Esophagus muscularis mucosa (tissue), 4 donors: ENCODE measurements at places on chromosomes 2 and 18.

GRCh38 chr2:160205505-160205904 is 5.4 kb upstream of the ITGB6 start:
- DNase-seq, result no peak

GRCh38 chr2:38876407-38876806 is 631 bp downstream of the MORN2 start:
- no peak for DNase-seq

DNA sequence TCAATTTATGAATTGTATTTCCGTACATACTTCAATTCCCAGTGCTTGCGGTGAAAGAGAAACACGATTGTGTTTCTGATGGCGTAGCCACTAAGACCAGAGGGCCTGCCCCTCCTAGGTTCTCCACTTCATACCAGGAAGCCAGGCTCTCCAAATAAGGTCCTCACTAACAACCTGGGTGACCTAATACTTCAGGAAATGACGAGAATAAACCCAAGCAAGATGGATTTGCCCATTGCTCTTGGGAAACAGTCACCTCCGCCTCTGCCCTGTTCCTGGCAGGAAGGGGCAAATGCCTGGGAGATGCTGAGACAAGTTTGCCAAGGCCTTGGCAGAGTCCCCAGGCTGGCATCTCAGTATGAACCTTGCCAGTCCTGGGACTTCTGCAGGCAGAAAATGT is 41.8 kb downstream of the TTC32 start:
- no peak for DNase-seq

DNA sequence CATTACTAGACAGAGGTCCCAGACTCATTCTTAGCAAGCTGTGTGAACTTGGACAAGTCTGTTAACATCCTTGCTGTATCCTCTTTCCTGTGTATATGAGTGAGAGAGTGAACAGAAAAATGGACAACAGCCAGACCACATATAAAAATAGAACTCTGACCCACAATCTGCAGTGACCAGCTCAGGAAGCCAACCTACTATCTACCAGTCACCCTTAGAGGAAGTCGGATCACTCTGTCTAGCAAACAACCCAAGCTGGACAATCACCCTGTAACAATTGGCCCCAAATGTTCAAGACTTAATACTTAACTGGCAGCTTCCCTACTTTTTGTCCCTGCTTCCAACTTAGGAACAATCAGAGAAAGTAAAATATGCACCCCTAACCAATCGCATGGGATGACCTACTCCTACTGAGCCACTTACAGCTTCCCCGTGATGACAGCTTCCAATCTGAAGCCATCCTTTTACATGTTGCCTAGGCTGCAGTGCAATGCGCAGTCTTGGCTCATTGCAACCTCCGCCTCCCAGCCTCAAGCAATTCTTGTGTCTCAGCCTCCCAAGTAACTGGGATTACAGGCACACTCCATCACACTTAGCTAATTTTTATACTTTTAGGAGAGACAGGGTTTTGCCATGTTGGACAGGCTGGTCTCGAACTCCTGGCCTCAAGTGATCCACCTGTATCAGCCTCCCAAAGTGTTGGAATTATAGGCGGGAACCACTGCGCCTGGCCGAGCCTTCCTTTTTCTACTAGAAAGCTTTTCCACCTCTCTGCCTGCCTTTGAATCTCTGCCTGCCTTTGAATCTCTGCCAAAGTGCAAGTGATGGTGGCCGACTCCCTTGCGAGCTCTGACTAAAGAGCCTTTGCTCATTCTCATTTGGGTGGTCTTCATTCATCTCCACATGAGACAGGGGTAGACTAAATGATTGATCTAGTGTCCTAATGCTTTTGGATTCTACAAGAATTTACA is 158.3 kb upstream of the NDUFV2 start:
- no peak for DNase-seq

DNA sequence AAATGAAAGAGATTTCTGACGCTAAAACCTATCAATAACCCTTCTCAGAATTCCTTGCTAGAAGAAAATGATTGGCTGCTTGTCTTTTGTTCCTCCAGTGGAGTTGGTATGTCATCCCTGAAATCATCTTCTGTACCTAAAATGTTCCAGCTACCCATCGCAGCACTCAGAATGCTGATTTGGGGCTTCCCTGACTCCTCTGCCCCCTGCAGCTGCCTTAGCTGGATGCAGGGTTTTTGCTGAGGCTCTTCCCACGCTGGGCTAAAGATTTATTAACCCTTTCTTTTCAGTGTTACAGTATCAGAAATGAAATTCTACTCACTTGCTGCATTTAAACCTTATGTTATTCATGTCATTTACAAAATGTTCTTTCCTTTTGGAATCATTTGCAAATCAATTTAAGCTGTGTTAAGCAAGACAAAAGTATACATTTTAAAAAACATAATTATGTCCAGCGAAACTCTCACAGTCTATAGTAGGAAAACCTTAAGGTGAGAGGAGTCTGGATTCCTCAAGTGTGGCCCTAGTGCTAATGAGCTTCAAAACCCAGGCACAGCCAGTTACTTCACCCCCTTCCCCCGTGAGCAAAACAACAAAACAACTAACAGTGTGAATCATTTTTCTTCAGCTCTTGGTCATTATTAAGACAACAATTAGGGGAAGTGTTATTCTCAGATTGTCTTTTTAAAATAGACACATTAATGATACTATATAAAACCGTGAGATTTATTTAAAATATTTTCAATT is 32.8 kb downstream of the PKP4 start:
- DNase-seq, result no peak

DNA sequence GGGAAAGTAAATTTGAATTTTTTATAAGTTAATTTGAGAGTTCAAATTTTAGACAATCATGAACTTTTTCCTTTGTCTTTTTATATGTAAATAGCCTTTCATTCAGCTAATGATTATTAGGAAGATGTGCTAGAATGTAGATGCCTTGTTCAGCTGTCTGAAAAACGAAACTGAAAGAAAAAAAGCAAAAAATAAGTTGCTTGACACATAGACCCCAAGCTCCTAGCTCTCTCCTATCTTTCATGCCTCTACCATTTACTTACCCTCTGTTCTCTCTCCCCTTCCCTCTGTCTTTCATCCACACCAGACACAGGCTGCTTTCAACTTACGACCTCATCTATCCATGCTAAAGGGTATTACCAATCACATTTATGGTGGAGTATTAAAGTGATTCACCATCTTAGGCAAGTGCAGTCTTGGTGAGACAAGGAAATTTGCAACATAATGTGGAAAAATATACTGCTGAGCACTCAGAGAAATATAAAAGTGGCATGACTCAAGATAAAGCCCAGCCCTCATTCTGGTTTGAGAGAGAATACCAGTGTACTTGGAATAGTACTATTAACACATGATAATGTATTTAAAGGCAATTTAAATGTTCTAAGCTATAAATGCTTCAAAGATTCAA is 425.6 kb downstream of the SUCLG1 start:
- no peak for DNase-seq

DNA sequence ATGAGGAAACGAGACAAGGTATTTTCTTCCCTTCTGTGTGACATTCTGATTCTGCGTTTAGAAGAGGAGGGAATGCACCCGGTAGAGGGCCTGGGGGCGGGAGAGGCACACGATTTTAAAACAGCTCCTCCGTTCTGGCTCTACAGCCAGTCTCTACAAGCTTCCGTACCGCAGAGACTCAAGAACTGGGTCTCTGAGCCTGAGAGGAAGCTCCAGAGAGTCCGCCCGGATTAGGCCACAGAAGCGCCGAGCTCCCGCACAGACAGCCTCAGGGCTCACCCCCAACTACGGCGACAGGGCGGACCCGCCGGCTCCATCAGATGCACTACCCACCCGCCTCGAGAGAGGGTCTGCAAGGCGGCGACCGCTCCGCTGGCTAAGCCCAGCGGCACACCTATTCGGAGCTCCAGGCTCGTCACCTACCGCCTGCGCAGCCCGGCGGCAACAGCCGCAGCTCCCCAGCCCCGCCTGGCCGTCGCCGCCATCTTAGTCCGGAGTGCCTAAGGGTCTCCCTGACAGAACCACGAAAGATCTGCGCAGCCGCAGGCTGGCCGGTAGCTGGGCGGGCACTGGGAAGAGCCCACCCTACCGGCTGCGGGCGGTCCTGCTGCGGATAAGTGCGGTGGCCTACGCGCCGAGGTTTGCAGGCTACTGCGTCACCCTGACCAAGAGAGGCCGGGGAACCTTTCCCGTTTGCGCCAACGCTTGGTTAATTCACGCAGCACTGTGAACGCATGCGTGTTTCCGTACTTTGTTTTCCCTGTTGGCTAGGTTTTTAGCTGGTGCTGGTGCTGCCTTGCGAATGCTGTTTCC is at the start of gene NFU1:
NFU1 (minus strand) TSS at position 498 of the 813 bp plus-strand sequence; CDS start at position 485, 13 bp downstream.
- DNase-seq, result peak; percentile 98

DNA sequence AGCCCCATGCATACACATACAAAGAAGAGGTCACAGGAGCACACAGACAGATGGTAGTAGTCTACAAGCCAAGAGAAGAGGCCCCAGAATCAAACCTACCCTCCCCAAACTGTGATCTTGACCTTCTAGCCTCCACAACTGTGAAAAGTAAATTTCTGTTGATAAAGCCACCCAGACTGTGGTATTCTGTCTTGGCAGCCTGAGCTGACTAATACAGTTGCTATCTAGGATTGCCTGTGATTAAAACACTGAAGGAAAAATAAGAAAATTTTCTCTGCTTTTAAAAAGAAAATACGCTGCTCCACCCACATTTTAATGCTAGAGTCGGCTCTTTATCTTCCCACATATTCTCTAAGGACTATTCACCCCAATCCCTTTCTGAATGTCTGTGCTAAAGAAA is 143.7 kb upstream of the TMEM200C start:
- no peak for DNase-seq

- DNase-seq, result no peak
Observed at GRCh38 chr2:200762127-200762526, 49.6 kb upstream of the BZW1 start.

GRCh38 chr18:69557282-69557681 is 156.6 kb downstream of the DOK6 start:
- no peak for DNase-seq

- DNase-seq, result no peak
Observed at GRCh38 chr2:66874411-66874810, 439.5 kb downstream of the MEIS1 start.

- no peak for DNase-seq
Observed at GRCh38 chr18:64747803-64748202, 598.9 kb upstream of the LINC00305 start.

- DNase-seq, result no peak
Observed at GRCh38 chr2:60317844-60318243, 235.6 kb downstream of the BCL11A start.

DNA sequence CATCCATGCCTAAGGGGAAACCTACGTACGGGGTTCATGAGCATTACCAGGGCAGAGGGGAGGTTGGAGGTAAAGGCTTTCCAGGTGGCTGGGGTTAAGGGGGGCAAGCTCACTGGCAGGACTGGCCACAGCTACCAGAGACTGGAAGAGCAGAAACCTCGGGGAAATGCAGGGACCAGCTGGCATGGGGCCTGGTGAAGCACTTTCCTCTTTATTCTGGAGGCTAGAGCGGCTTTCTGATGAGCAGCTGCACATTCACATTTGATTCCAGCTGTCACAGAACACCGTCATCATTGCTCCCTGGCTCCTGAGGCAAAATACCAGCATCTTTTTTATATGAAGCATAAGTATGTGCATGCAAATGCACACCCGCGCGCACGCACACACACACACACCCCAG is 28.7 kb upstream of the LRRC30 start:
- DNase-seq, result no peak

GRCh38 chr2:218217360-218218267 is 625 bp downstream of the ARPC2 start:
- DNase-seq, result no peak

- DNase-seq, result peak; percentile 26
Observed at GRCh38 chr2:108904680-108905079, 84.3 kb downstream of the EDAR start.

- DNase-seq, result no peak
Observed at GRCh38 chr18:25314838-25315190, 37.2 kb downstream of the ZNF521 start.

DNA sequence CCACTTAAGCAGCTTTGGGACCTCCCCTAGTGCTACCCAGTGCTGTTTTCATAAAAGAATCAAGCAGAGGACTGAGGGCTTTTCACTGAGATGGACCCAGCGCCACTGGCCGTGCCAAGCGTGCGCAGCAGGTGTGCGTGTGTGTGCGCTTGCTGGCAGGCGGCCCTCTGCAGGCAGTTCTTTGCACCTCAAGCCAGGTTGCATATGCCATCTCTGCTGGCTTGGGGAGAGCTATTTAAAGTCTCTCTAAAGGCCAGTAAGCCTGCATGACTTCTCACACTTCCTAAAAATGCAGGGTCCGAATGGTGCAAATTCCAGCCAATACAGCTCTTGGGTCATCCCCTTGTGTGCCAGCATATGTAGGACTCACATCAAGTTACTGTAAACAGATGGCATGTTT is 255.5 kb downstream of the RNF152 start:
- no peak for DNase-seq

GRCh38 chr2:236872981-236873380 is 212.7 kb upstream of the COPS8 start:
- peak; percentile 84 for DNase-seq

DNA sequence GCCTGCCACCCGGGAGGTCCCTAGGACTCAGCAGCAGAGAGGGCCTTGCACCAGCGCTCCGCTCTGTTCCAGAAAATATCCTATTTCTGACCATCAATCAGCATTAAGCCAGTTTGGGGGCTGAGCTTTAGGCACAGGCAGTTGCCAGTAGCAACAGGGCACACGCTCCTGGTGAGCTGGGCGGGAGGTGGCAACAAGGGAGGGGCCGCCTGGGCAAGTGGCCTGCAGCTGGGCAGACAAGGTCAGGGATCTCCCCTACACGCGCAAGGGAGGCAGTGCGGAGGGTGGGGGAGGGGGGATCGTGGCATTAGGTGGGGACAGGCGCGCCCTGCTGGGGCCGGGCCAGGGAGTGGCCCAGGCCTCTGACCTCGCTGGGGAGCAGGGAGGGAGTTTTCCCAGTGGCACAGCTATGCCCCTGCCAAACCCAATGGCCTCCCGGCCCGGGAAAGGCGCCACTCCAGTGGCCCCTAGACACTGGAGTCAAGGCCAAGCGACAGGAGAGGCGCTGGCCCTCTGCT is 302.8 kb downstream of the NCKAP5 start:
- DNase-seq, result no peak

DNA sequence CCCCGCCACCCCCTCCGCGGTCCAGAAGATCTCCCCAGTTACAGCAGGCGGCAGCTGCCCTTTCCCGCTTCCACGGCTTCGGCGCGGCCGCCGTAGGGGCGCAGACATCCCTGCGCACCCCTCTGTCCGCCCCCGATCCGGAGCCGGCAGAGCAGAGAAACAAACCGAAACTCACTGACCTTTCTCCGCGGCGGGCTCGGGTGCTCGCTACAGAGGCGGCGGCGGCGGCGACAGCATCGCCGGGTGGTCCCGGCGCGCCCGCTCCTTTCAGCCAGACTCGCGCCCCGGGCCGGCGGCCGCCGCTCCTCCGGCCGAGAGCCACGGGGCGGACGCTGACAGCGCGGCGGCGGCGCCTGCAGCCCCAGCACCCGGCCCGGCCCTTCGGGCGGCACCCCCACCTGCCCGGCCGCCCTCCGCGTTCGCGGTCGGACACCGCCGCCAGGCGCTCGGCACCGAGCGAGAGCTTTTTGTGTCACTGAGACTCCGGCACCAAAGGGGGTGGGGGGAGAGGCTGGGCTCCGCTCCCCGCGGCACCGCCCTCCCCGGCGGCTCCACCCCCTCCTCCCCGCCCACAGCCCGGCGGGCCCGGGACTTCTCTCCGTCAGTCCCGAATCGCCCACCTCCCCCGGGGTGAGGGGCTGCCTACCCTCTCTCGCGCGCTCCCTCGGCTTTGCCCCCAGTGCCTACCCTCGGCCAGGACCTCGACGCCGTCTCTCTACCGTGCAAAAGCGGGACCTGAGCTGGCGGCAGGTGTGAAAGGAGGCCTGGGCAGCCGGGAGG is 1.4 kb upstream of the RNF152 start:
- DNase-seq, result peak; percentile 87

GRCh38 chr2:10817413-10817812 is 4.8 kb upstream of the PDIA6 start:
- DNase-seq, result no peak
